ENCODE measurements at places on chromosomes 1 and 21. TPM values are rescaled to one million over a fixed set of nuclear protein-coding genes. Genes with fewer than 3 reads are reported as not detected.

The CELA2A gene
- not detected for total RNA-seq

The PLA2G4A gene
- 52.8 TPM for total RNA-seq

The CD247 gene
- total RNA-seq, result 0.53 TPM

The SLC44A5 gene
- 12.5 TPM for total RNA-seq

The ZBTB8B gene
- under 0.01 TPM for total RNA-seq

The RHCE gene
- total RNA-seq, result not detected

The CYP4X1 gene
- total RNA-seq, result 4.3 TPM

The TMEM81 gene
- 1.5 TPM for total RNA-seq

The CNR2 gene
- total RNA-seq, result not detected

The OR2T35 gene
- not detected for total RNA-seq

The OR14K1 gene
- total RNA-seq, result not detected

The MAN1C1 gene
- total RNA-seq, result 1.1 TPM

The TNNT2 gene
- total RNA-seq, result 0.07 TPM

The ADORA1 gene
- total RNA-seq, result not detected

The TDRD5 gene
- not detected for total RNA-seq

The KRTAP20-3 gene
- not detected for total RNA-seq

The UBE2U gene
- not detected for total RNA-seq

The GPR37L1 gene
- not detected for total RNA-seq

The HOOK1 gene
- under 0.01 TPM for total RNA-seq

The HSD3B1 gene
- total RNA-seq, result not detected

The PRAMEF26 gene
- not detected for total RNA-seq

The CD34 gene
- 18.7 TPM for total RNA-seq

The TRAF3IP3 gene
- total RNA-seq, result not detected

The C1QTNF12 gene
- 1.1 TPM for total RNA-seq

The C1QA gene
- total RNA-seq, result not detected

The FCRL3 gene
- total RNA-seq, result not detected

The APCS gene
- not detected for total RNA-seq

The REN gene
- not detected for total RNA-seq

The AKR7A3 gene
- 0.40 TPM for total RNA-seq

The HCRTR1 gene
- total RNA-seq, result 0.57 TPM

The NRIP1 gene
- total RNA-seq, result 47.7 TPM

The DFFB gene
- total RNA-seq, result 8.1 TPM

The DHRS3 gene
- 24.5 TPM for total RNA-seq

The PGBD5 gene
- under 0.01 TPM for total RNA-seq

The IGSF9 gene
- total RNA-seq, result not detected

The OLIG2 gene
- not detected for total RNA-seq

The CLCA1 gene
- total RNA-seq, result not detected

The DYNLT5 gene
- total RNA-seq, result 0.27 TPM

The LCE6A gene
- not detected for total RNA-seq

The TPTE gene
- total RNA-seq, result not detected

The SYCP1 gene
- not detected for total RNA-seq

The TP73 gene
- 0.13 TPM for total RNA-seq

The FBLIM1 gene
- 466 TPM for total RNA-seq

The GBP6 gene
- not detected for total RNA-seq

The CORT gene
- 0.50 TPM for total RNA-seq

The RBP7 gene
- total RNA-seq, result not detected

All from thoracic aorta endothelial cell (primary cell).